ENCODE measurements at places on chromosomes 1 and 21.

- no peak for DNase-seq
These were observed 4.6 kb upstream of the PIAS3 start for GRCh38 chr1:145863282-145864018.

- DNase-seq, result peak; percentile 64
These were observed 10.2 kb downstream of the MFN2 start for GRCh38 chr1:11990303-11991032.

DNA sequence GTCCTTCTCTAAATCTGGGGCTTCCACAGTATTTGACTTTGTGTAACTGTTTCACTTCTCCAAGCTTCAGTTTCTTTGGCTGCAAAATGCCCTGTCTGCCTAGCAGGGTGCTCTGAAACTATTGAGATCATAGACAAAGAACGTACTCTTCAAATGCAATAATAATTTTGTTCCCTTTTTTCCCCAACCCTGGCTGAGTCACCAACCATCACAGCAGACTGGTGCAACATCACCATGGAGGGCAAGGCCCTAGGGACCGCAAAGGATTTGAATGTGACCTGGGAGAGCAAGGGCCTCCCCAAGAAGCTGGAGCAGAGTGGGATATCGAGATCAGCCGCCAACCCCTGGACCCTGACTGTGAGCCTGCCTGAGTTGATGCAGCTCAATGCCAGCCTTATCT, 115.0 kb downstream of the FCRL5 start:
- DNase-seq, result no peak

DNA sequence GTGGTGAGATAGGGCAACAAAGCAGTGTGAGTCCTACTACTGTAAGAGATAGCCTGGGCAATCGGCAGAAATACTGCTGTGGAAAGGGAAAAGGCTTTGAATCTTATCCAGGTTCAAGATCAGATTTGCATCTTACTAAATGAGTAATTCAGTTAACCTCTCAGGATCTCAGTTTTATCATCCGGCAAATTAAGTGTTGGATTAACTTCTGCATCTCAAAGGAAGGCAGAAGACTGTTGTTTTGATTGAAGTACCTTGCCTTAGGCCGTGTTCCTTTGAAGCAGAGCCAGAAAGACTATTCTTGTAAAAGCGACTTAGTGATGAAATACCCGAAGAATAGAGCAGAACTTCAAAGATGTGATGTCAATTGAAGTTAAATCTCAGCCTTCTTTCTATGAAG, 612.9 kb upstream of the USP24 start:
- no peak for DNase-seq

DNA sequence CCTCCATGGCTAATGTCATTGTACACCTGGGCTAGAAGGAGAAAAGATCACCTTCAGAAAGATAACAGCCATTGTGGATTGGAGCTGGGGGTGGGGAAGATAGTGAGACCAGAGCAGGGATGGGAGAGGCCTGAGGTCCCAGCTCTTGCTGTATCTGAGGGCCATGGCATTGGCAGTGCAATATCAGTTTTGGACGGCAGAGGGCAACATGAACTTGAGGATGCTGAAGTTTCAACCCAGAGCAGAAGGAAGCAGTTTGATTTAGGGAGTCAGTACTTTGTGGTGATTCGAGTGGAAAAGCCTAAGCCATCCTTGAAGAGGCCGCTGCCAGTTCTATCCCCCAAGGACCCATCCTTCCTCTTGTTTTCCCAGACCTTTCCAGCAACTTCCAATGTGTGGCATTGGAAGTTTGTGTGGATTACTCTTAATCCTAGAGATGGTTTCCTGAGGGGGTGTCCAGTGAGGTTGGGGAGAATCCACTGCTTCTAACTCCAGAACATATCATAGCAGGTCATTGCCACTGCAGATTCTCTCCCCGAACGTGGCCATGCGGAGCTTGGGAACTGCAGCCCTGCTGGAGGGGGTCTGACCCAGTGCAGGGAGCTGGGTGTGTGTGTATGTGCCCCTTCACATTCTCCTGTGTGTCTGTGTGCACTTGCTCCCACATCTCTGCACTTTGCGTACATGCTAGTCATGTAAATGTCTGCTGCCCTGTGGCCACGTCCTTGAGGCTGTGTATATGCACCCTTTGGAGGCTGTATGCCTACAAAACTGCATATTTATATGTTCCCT, 24.1 kb downstream of the SLC26A9 start:
- peak; percentile 63 for DNase-seq

DNA sequence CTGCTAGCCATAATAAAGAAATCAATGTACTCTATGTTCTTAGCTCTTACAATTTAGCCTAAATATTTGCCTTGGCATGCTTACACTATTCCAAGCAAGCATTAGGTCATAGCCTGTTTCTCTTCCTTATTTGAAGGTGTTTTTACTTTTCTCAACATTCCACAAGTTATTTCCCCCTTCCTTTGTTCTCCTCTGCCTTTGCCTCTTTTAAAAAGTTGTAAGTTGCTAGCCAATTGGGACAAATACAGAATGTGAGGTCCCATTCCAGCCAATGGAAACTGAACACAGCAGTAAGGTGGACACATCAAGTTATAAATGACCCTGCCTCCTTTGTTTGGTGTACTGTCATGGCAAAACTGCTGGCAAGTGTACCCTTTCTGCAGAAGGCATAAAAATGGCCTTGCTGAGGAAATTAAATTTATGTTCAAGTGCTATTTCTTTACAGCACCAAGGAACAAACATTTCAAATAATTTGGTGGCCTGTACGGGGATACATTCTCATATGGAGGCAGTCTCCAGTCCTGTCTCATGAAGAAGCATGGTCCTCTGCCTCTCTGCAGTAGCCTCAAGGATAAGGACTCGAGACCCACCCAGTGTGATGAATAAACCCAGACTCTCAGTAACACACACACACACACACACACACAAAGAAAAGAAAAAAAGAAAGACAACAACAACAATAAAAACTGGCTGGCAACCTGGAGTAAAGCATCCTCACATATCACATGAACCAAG, 28.8 kb upstream of the FMO1 start:
- DNase-seq, result no peak

DNA sequence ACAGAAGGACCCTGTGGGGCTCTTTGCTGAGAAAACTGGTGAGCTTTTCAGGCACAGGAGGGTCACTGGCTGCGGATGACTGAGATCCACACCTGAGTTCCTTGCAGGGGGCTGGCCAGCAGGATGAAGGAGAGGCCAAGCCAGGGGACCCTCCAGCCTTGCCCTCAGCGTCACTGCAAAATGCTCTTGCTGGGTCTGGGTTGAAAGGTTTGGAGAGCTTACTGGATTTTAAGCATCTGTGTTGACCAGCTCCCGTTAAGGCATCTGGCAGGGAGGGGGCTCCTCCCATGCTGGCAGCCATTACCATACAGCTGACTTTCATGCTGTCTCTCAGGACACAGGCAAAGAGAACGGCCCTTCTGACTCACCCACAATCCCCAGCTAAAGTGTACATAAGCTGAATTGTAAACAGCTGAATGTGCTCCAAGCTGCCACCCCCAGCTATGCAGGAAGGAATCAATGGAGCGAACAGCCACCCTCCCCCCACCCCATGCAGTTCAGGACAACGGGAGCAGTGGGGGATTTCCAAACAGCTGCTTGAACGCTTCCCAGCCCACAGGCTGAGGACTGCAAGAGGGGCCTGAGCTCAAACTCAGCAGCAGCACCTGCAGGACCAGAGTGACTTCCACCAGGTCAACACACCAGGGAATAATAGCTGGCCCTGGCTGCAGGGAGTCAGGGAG, 21.3 kb upstream of the A3GALT2 start:
- peak; percentile 90 for DNase-seq

GRCh38 chr1:57553666-57554065, 129.8 kb upstream of the DAB1 start:
- no peak for DNase-seq

- peak; percentile 67 for DNase-seq
These were observed 1.4 kb downstream of the UCK2 start for GRCh38 chr1:165828669-165829329.

- DNase-seq, result peak; percentile 13
These were observed 34.1 kb downstream of the EXTL2 start for GRCh38 chr1:100860397-100860991.

DNA sequence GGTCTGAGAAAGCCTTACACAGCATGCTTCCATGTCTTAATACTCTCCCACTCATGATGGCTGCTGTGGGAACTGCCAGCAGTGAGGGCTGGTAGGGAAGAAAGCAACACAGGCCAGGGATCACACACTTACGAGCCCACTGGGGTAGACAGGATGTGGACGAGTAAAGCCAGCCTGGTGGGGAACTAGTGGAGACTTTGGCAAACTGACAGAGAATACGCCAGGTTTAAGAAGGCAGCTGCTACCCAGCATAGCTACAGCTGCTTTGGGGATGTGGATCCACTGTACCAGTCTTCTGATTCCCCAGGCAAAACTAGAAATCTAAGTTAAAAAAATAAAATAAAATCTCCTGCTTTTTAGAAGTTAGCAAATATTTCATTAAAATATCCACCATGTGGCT, 664.0 kb downstream of the SMYD3 start:
- no peak for DNase-seq

DNA sequence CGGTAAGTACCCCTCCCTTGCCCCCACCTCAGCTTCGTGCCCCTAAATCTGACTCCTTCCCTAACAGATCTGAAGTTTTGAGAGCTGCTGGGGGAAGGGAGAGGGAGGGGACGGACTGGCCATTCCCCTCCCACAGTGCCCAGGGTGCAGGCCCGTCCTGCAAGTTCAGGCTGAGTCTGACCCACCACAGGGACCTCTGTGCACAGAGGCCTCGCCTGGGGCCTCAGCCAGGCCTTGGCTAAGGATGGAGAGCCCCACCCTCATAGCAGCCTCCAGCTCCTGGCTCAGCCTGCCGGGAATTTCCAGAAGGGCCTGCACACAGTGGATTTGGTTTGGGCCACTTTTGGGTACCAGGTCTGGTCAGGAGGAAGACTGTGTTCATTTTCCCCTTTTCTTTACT, 31.2 kb upstream of the TNFRSF1B start:
- no peak for DNase-seq

DNA sequence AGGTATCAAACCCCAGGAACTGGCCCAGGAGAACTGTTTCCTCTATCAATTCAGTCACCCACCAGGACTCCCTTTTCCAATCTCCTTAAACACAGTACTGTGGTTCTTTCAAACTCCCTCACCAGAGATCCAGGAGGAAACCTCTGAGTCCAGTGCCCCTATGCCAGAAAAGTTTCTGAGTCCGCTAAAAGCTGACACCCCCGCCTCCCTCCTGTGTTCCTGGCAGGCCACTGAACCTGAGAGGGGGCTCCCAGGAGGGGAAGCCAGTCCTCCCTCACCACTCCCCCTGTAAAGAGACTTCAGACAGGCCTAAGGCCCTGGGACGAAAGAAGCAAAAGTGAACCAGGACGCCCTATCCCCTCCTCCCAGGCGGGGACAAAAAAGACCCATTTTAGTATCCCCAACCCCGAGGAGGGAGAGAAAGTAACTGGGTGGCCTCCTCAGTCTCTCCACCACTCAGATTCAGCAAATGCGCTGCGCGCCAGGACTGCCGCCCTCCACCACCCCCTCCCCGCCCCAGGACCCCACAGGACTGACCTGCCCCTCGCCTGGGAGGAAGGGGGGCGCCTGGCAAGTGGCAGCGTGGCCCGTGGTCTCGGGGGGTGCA, 624 bp downstream of the SLC41A1 start:
- no peak for DNase-seq

DNA sequence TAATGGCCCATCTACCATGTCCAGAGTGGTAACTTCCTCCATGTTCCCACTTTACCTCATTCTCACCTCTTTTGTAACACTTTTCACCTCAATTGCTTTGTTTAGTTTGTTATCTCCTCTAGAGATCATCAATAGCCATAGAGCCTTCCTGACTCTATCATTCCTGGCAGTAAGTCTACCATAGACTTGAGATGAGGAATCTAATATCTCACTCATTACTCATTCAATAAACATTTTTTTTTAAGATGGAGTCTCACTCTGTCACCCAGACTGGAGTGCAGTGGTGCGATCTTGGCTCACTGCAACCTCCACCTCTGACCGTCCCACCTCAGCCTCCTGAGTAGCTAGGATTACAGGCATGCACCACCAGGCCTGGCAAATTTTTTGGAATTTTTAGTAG, 7.1 kb downstream of the NMNAT2 start:
- no peak for DNase-seq

DNA sequence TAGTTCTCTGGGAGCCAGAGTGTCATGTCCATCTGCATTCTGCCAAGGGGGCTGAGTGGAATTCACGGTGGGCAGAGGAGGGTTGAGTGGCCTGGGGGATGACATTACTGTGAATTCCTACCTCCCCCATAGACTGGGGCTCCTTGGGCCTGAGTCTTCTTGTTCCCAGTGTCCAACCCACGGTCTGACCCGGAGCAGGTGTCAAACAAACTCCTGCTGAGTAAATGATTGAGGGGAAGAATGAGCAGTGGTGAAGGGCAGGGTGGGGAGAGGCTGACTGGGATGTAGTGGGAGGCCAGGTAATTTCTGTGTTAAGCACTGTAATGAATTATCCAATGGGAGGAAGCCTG, 597.6 kb downstream of the MATN1 start:
- DNase-seq, result no peak

- DNase-seq, result no peak
These were observed 4.6 kb upstream of the BTG2 start for GRCh38 chr1:203300441-203301330.

DNA sequence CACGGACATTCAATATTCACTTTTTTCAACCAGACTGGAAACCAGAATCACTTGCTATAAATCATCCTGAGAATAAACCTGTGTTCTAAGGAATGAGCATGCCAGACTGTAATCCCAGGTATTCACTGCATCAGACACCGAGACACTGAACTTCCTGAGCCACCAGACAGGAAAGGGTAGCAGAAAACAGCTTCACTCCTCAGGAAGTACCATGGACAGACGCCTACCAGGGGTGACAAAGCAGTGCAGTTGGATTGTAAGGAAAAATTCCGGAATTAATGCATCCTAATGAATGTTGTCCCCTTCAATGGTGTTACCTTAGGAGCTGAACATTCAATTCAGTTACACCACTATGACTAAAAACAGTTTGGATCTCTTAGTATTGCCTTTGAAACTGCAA, 156.1 kb downstream of the PIGK start:
- no peak for DNase-seq

GRCh38 chr1:161932668-161933067, 91.0 kb downstream of the OLFML2B start:
- no peak for DNase-seq

DNA sequence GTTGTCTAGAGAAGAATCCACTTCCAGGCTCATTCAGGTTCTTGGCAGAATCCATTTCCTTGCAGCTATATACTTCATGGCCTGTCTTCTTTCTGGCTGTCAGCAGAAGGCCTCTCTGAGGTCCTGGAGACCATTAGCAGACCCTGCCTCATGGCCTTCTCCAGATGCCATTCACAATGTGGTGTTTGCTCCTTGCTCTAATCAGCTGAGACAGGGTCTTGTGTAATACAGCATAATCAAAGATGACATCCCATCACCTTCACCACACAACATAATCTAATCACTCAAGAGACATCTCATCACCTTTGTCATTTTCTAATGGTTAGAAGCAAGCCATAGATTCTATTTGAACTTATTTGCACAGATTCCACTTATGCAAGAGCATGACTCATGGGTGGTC, 403.9 kb upstream of the LRRC7 start:
- DNase-seq, result no peak

- no peak for DNase-seq
These were observed 40.3 kb downstream of the IER5 start for GRCh38 chr1:181128592-181129497.
